ENCODE measurements at places on chromosomes 11 and 22.
A peak's percentile ranks its signal among the peaks of the same experiment; 100 is the strongest.

DNA sequence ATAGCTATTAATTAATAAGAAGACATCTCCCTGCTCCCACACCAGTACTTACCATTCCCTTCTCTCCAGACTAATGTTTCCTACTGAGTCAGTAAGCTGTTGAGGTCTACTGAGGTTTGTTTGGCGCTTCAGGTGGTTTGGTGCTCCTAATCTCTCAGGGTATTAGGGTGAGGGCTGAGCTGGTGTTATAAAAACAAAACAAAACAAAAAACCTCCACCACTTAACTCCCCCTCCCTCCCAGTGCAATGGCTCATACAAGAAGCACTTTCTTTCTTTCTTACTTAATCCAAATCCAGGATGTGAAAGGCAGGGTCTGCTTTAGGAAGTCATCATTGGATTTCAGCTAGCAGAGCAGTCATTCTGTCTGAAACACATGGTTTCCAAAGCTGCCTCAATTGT, 15.3 kb downstream of the CSTPP1 start:
- DNase-seq = no peak

DNA sequence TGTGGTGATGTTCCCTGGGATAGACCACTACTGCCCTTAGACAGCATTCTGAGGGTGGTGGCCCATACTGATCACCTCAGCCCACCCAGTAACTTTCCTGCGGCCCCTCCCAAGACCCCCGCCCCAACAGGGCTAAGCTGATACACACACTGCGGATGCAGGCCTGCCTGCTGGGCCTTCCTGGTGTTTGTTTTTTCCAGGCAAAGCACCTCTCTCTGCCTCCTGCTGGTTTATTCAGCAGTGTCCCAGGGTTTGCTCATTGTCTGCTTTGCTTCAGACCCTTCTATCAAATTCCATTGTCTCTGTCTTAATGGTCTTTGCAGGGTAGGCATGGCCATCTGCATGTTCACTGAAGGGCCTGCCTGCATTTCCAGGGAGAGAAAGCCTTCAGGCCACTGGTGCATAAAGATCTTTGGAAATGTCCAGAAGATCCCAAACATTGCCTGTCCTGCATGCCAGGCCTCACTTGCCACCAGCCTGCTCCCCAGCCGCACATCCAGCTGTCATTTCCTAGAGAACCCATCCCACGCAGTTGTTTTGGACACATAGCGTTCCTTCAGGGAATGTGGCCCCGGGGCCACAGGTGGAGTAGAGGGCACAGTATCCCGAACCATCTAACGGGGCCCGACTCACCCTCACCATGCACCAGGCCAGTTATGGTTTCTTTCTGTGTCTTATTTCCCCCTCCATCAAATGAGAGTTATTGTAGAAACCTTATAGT, 50.2 kb downstream of the BCR start:
- no peak for DNase-seq

DNA sequence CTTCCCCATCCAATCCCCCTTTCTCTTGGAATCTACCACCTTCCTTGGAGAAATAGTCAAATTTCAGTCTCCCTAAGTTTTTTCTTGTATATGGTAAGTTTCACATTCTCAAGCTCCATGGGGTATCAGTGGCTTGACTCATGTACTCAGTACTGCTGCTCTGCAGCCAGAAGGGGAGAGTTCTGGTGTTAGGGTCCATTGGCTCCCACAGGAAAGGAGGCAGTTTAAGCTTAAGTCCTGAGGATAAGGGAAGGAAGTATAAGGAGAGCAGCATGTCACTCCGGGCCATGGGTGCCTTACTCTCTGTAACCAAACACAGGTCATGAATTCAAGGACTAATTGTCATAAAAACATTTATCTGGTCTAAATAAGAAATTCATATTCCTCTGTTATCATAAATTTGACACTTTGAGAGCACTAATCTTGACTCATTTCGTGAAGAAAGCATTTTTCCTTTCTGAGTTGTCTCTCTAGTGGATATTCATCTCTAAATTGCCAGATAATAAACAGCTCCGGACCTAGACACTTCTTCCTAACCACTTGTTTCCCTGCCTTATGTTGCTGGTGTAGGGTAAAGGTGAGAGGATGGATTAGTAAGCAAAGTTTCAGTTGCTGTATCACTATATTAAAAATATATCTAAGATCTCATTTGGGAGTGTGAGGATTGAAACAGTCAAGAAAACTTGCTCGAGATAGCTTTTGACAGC, 20.1 kb upstream of the SORL1 start:
- no peak for DNase-seq

GRCh38 chr22:32627091-32627490, 152.5 kb downstream of the FBXO7 start:
- DNase-seq = peak; percentile 72

DNA sequence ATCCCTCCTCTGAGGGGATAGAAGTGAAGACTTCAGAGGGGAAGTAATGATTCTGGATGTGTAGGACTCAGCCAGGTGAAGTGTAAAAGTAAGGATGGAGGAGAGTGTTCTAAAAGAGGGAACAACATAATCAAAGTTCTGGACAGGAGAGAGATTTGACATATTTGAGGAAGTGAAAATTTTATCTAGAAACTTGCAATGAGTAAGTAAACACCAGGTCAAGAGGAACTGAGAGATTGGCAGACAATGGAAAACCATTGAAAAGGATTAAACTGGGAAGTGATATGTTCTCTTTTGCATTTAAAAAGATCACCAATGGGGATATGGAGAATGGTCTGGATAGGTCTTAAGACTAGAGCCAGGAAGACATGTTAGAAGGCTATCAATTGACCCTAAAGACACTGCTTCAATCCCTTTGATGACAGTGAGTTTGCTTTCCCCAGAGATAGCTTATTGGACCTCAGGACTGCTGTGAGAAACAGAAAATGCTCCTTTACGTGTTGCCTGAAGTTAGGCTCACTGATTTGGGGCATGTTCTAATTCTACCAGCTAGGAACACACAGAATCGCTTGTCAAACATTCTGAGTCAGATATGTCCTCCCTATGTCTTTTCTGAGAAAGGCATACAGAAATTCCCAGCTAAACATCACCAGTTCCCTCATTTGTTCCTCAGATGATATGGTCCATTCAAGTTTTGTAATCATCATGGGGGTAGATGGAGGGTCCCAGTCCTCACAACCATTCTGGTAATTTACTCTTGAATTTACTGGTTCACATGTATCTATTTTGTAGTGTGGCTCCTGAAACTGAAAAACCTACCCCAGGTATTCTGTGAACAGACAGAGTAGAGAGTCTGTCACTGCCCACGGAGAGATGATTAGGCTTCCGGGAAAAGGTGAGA, 144.9 kb downstream of the MAML2 start:
- no peak for DNase-seq

DNA sequence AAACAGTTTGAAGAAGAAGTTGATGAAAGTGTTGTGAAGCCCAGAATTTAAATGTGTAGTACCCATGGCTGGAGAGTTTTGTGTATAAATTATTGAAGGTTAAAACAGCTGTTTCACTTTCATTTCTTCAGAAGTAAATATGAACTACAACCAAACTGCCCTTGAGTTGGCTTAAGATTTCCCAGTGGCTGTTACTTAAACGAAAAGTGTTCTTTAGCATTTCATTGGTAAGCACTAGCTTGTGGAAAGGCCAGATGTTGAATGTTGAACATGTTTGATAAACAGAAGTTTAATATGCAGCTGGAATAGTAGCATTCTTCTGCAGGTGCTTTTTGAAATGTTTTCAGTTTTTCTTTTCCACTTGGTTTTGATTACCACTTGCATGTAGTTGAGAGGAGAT, 83.2 kb upstream of the TNRC6B start:
- DNase-seq = no peak

- peak; percentile 47 for DNase-seq
These were observed 18.4 kb downstream of the PTDSS2 start for GRCh38 chr11:468493-468892.

GRCh38 chr11:76629116-76629852, 41.3 kb downstream of the LRRC32 start:
- peak; percentile 87 for DNase-seq

- DNase-seq = peak; percentile 89
These were observed 41.8 kb downstream of the TXN2 start for GRCh38 chr22:36439481-36440271.

GRCh38 chr11:131944736-131945135, 574.3 kb downstream of the NTM start:
- DNase-seq = no peak

GRCh38 chr22:24156141-24156912, 25.0 kb upstream of the SUSD2 start:
- no peak for DNase-seq

GRCh38 chr22:39543095-39543494, 10.5 kb upstream of the RPS19BP1 start:
- DNase-seq = no peak

- no peak for DNase-seq
These were observed 37.7 kb upstream of the TFIP11 start for GRCh38 chr22:26549902-26550497.

- DNase-seq = no peak
These were observed 321.8 kb downstream of the CADM1 start for GRCh38 chr11:115182282-115182955.

GRCh38 chr11:64969209-64969608, 2.7 kb downstream of the MAJIN start:
- DNase-seq = no peak

DNA sequence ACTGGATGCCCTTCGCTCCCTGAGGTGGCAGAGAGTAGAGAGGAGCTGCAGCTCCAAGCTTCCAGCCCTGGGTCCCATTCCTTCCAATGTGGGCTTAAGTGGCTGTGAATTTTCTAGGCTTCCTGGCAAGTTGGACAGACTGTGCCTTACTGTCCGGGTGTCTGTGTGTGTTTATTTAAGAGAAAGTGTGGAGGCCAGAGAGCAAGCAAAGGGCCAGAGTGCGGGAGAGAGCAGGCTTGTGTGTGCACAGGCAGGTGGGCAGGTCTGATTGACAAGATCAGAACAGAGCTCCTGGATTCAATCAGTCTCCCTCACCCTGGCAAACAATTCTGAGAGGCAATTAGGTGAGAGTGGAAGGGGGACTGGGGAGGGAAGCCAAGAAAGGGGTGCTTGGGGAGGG, 347.0 kb downstream of the CADM1 start:
- DNase-seq = no peak

DNA sequence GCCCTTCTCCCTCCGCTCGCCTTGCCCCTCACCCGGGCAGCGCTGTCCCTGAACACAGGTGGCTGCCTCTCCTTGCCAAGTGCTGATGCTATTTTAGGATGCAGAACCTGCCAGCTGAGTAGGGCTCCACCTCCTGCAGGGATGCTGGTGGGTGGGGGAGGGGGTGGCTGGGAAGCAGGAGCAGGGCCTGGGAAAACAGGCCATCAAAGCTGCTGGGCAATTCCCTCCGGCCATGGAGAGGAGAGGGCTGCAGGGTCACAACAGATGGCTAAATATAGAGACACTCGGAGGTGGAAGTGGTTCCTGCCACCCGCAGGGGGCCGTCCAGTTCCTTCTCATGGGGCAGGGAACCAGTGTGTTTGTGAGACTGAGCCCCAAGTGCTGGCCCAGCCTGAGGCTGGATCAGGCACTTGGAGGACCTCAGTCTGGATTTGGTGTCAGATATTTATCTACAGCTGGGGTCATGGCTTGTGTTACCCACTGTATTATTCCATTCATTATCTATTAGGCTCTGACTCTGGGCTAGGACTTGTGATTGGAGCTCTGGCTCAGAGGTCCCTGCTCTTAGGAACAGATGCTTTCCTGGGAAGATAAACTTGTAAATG, 59.6 kb downstream of the LRRC32 start:
- peak; percentile 78 for DNase-seq

DNA sequence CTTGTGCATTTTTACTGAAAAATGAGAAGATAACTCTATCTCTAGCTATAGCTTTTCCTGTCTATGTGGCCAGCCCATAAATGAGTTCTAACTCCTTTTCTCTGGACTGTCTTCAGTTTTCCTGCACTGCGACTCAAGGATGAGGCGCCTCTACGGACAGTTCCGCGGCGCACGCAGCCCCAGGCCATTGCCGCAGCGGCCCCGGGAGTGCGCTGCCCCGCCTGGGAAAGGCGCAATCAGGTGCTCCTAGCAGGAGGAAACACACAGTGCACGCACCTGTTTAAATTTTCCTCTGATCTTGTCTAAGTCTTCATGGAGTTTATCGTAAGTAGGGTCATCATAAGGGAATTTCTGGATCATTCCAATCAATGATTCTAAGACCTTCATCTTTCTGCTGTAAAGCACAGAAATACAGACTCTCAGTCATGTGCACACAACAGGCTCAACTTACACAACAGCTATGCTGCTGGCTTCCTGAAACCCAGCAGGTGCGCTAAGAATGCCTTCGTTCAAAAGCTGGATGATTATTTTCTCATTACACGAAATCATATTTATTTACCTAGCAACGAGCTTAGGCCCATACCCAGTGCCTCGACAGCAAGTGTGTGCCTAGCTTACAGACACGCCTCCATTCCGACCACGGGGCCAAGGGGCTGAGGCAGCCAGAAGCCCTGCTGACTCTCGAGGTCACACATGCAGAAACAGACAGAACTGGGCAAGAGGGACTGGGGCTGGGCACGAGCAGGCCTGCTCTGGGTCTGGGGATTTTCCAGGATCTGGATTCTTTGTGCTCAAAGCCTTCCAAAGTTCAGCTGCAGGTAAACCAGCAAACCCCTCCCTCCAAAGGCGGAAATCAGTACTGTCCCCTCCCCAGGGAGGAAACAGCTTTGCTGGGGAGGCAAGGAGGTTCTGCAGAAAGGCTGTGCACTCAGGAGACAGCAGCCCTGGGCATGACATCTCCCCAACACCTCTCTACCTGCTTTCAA, 7.2 kb downstream of the LTO1 start:
- peak; percentile 75 for DNase-seq

DNA sequence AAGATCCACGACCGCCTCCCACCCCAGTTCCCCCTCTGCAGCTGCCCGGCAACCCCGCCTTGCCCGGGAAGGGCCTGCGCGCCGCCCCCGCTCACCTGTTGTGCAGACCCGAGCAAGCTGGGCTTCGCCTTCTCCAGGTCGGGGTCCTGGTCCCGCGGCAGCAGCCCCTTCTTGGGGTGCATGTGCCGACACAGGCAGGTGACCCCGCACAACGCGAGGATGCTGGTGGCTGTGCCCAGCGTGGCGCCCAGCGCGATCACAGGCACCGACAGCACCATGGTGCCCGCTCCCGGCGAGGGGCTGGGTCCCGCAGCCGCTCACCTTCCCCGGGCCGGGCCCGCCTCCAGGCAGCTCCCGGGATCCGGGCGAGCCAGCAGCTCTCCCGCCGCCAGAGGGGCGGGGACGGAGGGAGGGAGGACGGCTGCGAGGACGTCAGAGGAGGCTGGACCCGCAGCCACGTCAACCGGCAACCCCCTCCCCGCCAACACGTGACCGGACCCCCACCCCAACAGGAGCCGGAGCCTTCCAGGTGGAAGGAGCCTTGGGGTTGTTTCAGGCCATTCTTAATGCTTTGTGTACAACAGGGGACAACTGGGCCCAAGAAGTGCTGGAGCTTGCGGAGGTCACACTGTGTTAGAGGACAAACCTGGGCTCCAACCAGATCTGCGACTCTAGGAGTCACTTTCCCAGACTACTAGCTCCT, at the start of gene SYT13:
Gene SYT13, minus strand, starts transcription at position 412 of the 703 bp plus-strand sequence. Its CDS starts 134 bp downstream, at position 278.
- no peak for DNase-seq

GRCh38 chr11:20964985-20965384, 295.6 kb downstream of the NELL1 start:
- DNase-seq = no peak

All from posterior vena cava (tissue), 2 donors.